ENCODE measurements at places on chromosomes 4 and X. TPM values are rescaled to one million over a fixed set of nuclear protein-coding genes. Genes with fewer than 3 reads are reported as not detected.

- no peak for DNase-seq
These were observed 99.5 kb upstream of the CTSO start for GRCh38 chr4:156053174-156053573.

DNA sequence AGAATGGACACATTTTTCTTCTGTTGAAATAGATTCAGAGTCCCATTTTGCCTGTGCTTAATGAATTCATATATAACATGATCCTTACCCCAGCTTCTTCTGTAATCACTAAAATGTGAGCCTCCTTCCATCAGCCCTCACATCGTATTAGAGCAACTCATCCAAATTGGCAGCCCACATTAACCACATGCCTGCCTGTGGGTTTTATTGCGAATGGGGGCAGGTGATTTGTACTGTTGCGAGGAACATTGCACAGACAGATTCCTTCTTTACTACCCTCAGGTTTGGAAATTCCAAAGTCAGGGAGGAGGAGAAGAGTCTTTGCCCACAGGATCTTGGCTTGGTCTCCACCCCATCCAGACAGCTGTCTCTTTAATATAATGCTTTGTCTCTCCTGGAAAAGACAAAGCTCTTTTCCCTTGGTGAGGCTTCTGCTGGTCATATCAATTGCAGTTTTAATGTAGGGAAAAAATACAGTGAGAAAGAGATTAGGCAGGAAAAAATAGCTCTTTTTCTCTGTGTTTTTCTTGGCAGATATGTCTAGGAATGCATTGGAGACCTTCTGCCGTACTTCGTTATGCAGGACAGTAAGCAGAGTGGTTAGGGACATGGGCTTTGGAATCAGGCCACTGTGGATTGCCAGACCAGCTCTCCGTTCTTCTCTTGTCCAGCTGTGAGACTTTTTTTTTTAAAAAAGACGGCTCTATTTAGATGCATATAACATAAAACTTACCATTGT, 371.2 kb downstream of the AFF2 start:
- peak; percentile 11 for DNase-seq

DNA sequence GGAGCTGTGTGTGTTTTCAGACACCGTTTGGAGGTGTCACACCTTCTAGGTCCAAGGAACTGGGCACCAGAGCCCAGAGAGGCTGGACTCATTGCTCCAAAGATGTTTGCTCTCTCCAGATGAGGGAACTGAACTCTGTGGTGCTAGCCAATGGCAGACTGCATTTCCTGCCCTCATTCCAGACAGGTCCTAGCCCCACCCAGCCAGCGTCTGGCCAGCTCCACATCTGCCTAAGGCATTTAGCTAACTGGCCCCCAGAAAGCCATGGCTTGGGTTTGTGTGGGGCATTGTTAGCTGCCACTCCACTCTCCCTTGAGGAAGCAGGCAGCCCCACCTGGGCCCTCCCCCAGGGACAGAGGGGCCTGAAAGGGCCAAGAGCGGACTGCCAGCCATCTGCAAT, 11.4 kb downstream of the FGD1 start:
- no peak for DNase-seq

DNA sequence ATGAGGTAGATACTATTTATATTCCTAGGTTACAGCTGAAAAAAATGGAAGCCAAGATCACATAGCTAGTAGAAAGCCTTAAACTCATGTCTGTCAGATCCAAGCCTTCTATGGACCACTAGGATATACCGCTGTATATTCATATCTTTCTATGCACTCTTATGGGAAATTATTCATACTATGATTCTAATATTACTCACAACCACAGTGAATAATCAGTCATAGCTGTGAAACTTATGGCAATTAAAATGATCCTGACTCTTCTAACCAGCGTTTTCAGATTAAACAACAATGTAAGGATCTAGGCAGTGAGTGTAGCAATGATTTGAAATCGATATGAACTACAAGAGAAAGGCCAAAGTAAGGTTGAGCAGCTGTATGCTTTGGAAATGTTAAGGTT, 111.0 kb downstream of the RASGEF1B start:
- DNase-seq: no peak

- no peak for DNase-seq
These were observed 133.3 kb downstream of the COL25A1 start for GRCh38 chr4:109169170-109169569.

GRCh38 chr4:142824368-142824767, 21.7 kb downstream of the INPP4B start:
- DNase-seq: no peak

- peak; percentile 13 for DNase-seq
These were observed 37.8 kb downstream of the TBC1D9 start for GRCh38 chr4:140718241-140718952.

DNA sequence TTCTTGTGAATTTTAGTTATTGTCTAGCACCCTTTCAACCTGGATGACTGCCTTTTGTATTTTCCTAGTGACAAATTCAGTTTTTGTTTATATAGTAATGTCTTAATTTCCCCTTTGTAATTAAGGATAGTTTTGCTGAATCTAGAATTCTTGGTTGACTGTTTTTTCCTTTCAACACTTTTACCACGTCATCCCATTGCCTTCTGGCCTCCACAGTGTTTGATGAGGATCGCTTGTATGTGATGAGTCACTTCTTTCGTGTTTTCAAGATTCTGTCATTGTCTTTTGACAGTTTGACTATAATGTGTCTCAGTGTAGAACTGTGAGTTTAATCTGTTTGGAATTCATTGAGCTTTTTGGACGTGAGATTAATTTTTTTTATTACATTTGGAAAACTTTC, 30.1 kb downstream of the KDM6A start:
- DNase-seq: peak; percentile 41

DNA sequence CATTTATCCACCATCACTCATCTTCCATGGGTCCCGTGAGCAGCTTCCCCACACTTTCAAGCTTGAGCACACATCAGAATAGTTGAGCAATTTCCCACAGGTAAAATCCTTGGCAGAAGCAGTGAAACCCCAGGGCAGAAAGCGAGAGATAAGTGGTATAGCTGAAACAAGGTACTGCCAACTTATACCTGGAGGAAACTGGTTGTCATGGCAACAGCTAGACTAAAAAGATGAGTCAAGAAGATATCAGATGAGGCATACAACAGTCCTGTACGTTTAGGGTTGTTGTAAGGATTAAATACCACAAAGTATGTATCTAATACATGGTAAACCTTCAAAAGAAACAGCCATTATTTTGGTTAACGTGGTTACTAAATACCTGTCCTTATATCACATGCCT, 66.9 kb upstream of the PHOX2B start:
- DNase-seq: no peak

DNA sequence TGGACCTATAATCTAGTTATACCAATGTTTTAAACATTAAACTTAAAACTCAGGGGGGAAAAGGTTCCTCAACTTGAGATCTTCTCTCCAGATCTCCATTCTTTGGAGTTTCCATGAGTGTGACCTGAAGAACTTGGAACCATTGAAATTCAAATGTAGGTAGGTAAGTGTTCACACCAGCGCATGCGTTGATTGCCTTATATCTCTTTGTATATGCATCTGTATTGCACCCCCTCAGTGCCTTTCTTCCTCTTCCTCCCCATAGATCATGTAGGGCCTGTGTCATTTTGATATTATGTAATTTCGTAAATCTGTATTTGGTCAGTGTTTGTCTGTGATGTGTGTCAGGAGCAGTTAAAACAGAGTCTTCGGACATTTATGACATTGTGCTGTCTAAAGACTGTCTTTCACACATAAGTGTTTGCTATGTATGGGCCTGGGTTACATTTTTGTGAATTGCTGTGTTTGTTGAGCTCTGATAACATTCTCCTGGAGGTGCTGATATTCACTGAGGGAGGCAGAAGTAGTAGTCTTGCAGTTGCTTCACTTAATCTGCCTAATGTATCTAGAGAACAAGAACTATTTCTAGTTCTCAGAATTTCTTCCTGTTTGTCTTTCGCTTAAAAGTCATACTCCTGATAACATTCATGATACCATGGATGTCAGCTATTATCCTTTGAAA, 126.3 kb downstream of the RAP1GDS1 start:
- DNase-seq: no peak

- DNase-seq: peak; percentile 69
These were observed 150.6 kb downstream of the ADAMTS3 start for GRCh38 chr4:72418458-72418857.

DNA sequence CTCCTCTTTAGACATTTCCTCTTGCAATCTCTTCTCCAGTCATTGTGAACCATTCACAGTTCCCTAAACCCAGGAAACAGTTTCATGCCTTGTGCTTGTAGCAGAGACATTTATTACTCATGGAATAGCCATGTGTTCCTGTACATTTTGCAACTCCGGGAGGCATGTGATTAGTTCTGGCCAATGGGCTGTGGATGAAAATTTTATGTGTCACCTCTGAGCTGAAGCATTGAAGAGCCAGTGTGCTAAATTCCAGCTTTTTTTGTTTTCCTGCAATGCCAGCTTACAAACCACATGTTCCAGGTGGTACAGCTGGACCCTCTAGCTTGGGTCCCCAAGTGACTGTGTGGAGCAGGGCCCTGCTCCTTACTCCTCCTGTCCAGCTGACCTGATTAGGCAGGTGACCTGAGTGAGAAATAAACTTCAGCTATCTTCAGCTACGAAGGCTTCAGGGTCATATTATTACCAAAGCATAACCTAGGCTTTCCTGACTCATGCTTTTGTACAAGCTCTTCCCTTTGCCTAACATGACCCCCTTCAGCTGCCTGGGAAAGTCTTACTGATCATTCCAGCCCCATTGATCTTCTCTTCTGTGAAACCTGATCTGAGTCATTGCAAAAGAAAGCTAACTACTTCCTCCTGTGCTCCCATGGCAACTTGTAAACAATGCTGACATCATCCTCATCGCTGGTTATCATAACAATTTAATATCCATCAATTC, 200.4 kb downstream of the PTTG2 start:
- DNase-seq: peak; percentile 70

GRCh38 chr4:14835288-14835687, 167.0 kb upstream of the CPEB2 start:
- no peak for DNase-seq

DNA sequence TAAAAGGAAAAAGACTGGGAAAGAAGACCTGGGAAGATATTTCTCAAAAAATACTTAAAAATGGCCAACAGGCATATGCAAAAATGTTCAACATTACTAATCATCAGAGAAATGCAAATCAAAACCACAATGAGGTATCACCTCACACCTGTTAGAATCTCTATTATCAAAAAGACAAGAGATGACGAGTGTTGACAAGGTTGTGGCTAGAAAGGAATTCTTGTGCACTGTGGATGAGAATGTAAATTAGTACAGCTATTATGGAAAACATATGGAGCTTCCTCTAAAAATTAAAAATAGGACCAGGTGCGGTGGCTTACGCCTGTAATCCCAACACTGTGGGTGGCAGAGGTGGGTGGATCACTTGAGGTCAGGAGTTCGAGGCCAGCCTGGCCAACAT, 50.0 kb downstream of the C4orf46 start:
- DNase-seq: no peak

DNA sequence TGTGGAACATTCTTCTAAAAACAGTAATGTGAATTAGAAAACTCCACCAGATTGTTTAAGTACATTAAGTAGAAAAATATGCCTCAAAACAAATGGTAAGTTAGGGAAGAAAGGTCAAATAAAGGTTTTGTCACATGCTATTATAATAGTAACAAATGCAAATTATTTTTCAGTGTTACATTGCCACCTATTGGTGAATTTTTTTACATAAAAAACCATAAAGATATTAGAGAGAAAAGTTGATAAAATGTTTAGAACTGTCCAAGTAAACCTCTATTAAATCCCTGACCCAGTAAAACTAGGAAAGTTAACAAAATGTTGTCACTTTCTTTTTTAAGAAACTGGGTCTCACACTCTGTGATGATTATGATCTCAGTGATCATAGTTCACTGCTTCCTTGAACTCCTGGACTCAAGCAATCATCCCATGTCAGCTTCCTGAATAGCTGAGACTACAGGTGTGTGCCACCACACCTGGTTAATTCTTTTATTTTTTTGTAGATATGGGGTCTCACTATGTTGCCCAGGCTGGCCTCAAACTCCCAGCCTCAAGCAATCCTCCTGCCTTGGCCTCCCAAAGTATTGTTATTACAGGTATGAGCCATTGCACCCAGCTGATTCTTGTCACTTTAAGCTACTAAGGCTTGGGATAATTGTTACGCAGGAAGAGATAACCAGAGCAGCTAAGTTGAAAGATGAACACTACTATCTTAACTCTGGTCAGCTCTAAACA, 157.6 kb downstream of the ATRX start:
- DNase-seq: no peak

DNA sequence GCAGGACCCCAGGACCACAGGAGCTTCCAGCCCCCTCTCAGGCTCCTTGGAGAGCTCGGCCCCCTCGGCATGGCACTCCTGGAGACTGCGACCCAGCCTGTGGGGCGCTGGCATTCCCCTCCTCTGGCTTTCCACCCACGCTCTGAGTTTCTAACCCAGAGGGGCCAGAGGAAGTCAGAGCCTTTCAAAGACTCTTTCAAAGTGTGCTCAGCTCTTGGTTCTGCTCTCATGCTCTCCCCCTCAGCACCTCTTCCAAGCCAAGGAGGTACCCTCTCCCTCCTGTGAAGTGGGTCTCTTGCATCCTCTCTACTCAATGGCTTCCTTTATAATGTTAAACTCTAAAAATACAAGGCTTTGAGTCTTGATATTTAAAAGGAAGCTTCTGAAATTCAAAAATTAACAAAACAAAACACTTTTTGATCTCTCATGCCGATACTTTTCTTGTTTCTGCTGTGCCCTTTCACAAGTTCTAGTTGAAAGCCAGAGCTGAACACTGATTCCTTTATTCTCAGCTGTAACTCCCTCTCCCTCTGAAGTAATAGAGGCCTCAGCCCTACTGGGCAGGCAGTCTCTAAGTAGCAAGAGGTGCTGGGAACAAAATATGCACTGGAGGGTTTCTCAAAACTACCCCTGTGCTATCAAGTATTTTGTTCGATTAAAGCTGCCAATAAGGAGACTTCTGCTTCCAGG, 82.8 kb downstream of the NAT8L start:
- DNase-seq: no peak

The PABPC1L2B gene
- total RNA-seq: 0.06 TPM

The AMBN gene
- 0.06 TPM for total RNA-seq

The UCP1 gene
- 0.34 TPM for total RNA-seq

The MXRA5 gene
- total RNA-seq: 0.21 TPM

The DMD gene
- 24.0 TPM for total RNA-seq

The TMPRSS11B gene
- not detected for total RNA-seq

The ARHGAP10 gene
- total RNA-seq: 9.4 TPM

The IL2RG gene
- not detected for total RNA-seq

The NRK gene
- total RNA-seq: 4.3 TPM

The HDX gene
- total RNA-seq: 2.6 TPM

The PDLIM3 gene
- 18.9 TPM for total RNA-seq

The WDR45 gene
- 41.1 TPM for total RNA-seq

The SORCS2 gene
- 0.91 TPM for total RNA-seq

The AMTN gene
- total RNA-seq: 98.3 TPM

The ARMCX2 gene
- total RNA-seq: 64.4 TPM

Data from Daoy (cell line).